ENCODE measurements at places on chromosomes 13 and 19. TPM values are rescaled to one million over a fixed set of nuclear protein-coding genes. Genes with fewer than 3 reads are reported as not detected.

Gene TINCR
- 4.0 TPM for total RNA-seq

Gene FBXO27
- total RNA-seq: 4.6 TPM

Gene MICU2
- 80.4 TPM for total RNA-seq

Gene TSHZ3
- total RNA-seq: 4.3 TPM

Gene OR7G3
- not detected for total RNA-seq

Gene ZNF471
- total RNA-seq: 5.4 TPM

Gene OSCAR
- 73.2 TPM for total RNA-seq

Gene MAMSTR
- total RNA-seq: 1.1 TPM

Gene ZNF43
- total RNA-seq: 8.8 TPM

Gene TMEM59L
- total RNA-seq: 2.8 TPM

Gene SOX1
- not detected for total RNA-seq

Gene ARID3A
- total RNA-seq: 23.7 TPM

Gene YJU2
- 18.8 TPM for total RNA-seq

Gene DAND5
- not detected for total RNA-seq

Gene URAD
- not detected for total RNA-seq

Gene TJP3
- 64.7 TPM for total RNA-seq

Gene CD22
- 12.1 TPM for total RNA-seq

Gene SNRNP70
- 147 TPM for total RNA-seq

Gene UBE2L5
- not detected for total RNA-seq

Gene PTOV1
- 136 TPM for total RNA-seq

Gene ZNF563
- 7.9 TPM for total RNA-seq

Gene BRSK1
- total RNA-seq: 1.0 TPM

Gene JAK3
- total RNA-seq: 13.5 TPM

Gene ZNF177
- 1.1 TPM for total RNA-seq

Gene TBXA2R
- total RNA-seq: 2.1 TPM

Gene MIA
- not detected for total RNA-seq

Gene KIR3DL2
- total RNA-seq: not detected

Gene CABP5
- total RNA-seq: not detected

Gene TMEM38A
- 5.6 TPM for total RNA-seq

Gene METTL21C
- not detected for total RNA-seq

Gene SLC5A5
- 0.15 TPM for total RNA-seq

Gene ZNF560
- total RNA-seq: not detected
